Amygdala (tissue), 56 donors: ENCODE measurements at places on chromosomes 13 and 19.

DNA sequence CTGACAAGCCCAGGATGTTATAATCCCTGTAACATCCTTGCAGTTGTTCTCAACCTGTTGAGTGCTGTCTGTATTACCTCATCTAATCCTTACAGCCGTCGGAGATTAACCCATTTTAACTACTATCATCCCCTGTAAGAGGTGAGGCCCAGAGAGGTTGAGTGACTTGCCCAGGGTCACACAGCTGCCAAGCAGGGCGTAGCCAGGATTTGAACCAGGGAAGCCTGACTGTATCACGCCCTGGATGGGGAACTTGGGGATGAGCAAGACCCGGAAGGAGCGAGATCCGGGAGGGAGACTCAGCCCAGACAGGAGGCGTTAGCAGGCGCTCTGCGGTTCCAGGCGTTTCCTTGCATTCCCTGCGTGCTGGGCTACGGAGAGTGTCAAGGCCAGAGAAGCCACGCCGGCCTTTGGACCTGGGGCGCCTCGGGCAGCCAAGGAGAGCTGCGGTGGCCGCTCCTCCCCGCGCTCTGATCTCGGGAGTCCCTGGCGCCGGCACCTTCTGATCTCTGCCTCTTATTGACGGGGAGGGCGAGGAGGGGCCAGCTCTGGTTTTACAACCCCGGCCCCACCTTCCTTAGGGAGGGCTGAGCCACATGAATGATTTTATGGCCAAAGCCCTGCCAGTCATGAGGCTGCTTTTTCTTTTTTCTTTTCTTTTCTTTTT is 6.2 kb downstream of the SULT2B1 start:
- no peak for DNase-seq

GRCh38 chr13:75330770-75331169 is 151.2 kb downstream of the TBC1D4 start:
- DNase-seq: no peak

DNA sequence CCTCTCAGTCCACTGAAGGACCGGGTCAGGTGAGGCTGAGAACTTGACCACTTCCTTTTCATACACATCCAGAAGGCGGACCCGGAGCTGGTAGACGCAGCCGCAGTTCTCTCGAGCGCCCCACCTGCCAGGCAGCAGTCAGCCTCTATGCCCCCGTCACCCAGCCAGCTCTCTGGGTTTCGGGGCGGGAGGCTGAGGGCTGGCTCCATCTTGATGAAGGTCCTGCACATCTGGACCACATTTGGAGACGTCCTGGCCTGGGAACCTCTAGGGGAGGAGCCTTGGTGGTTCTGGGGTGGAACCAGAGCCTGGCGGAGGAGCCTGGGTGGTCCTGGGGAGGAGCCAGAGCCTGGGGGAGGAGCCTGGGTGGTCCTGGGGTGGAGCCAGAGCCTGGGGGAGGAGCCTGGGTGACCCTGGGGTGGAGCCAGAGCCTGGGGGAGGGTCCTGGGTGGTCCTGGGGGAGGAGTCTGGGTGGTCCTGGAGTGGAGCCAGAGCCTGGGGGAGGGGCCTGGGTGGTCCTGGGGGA is 14.3 kb downstream of the MRPS12 start:
- DNase-seq: no peak

- no peak for DNase-seq
These were observed 31.2 kb downstream of the SPRYD7 start for GRCh38 chr13:49904729-49905456.

- no peak for DNase-seq
These were observed 2.5 kb downstream of the KLK10 start for GRCh38 chr19:51016798-51017683.

GRCh38 chr19:15869109-15869555 is 28.7 kb downstream of the CYP4F2 start:
- peak; percentile 3 for DNase-seq

DNA sequence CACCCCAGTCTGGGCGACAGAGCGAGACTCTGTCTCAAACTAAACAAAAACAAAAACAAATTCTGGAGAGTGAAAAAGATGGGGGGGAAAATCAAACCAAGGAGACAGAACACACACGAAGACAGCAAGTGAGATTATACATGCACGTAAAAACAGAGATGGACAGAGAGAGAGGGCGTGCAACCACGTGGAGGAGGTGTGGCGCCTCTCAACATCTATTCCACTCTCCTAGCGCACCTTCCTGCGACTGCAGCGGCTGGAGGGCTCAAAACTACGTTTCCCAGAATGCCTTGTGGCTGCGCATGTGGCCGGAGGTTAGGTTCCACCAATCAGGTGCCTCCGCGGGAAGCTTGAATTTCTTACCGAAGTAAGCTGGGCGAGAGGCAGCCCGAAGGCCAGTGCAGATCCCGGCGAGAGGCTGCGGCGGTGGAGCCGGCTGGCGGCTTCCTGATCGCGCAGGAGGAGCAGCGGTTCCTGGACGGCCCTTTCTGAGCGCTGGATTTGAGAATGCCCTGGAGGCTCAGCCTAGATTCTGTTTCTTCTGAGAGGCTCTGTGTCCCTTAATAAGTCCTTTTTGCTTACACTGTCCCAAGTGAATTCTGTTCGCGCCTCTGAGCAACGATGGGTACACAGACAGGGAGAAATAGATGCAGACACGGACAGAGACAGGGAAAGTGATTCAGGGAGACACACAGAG is 13.1 kb upstream of the NANOS2 start:
- peak; percentile 81 for DNase-seq

- DNase-seq: no peak
These were observed 20.7 kb upstream of the ZNF507 start for GRCh38 chr19:32324631-32325285.

GRCh38 chr19:21328885-21329605 is at the start of gene ZNF708:
Gene ZNF708 (minus strand): TSS chr19:21329410. CDS start chr19:21329212, 198 bp downstream.
- DNase-seq: peak; percentile 92

DNA sequence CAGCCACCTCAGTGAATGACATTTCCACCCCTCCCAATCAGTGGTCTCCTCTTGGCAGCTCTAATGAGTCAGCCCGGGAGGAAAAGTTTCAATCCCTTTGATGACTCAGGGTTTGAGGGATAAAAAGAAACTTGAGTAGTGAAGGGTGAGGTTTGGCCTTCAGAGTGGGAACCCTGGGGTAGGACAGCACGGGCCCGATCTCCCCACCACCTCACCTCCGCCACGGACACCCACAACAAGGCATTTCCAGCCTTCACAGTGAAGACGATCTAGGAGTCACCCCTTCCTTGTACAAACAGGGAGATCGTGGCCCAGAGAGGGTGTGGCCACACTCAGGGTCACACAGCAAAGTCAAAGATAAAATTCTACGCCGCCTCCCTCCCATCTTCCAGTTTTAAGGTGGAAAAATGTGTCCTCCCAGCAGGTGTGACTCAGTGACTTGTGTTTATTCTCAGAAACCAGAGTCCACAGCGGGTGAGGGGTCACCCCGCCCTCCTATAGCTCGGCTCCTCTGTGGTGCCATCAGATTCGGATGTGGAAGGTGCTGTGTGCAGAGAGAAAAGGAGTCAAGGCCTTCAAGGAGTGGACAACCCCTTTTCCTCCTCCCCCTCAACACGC is 12.3 kb downstream of the CIB3 start:
- DNase-seq: no peak

- no peak for DNase-seq
These were observed 5.7 kb downstream of the DNAJB1 start for GRCh38 chr19:14512406-14512961.

DNA sequence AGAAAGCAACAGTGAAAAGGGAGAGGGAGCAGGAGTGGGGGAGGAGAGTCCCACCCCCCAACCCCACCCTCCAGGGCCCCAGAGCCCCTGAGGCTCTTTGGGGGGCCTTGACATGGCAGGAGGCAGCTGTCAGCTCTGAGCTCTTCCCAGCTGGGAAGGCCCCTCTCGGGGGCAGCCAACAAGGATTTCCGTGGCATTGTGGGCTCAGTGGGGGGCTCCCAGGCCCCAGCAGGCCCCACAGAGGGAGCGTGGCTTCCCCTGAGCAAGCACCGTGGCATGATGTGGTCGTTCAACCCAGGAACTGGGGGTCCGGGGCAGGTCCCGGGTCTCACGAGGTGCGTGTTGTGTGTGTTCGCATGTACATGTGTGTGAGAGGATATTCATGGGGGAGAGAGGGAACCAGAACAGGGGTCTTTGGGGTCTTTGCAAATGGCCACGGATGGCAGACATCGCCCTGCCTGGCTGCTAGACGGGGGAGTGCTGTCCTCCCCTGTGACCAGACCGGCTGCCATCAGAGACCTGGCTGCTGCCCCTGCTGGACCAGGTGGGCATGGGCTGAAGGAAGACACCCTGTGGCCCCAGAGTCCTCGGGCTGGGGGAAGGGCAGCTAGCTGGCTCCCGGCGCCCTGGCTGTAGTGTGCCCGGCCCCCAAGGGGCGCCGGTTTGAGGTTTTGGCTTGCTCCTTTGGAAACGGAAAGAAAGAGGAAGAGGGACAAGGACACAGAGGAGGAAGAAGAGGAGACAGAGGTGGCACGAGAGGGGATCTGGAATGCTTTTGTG is 3.7 kb upstream of the AKAP8L start:
- no peak for DNase-seq

DNA sequence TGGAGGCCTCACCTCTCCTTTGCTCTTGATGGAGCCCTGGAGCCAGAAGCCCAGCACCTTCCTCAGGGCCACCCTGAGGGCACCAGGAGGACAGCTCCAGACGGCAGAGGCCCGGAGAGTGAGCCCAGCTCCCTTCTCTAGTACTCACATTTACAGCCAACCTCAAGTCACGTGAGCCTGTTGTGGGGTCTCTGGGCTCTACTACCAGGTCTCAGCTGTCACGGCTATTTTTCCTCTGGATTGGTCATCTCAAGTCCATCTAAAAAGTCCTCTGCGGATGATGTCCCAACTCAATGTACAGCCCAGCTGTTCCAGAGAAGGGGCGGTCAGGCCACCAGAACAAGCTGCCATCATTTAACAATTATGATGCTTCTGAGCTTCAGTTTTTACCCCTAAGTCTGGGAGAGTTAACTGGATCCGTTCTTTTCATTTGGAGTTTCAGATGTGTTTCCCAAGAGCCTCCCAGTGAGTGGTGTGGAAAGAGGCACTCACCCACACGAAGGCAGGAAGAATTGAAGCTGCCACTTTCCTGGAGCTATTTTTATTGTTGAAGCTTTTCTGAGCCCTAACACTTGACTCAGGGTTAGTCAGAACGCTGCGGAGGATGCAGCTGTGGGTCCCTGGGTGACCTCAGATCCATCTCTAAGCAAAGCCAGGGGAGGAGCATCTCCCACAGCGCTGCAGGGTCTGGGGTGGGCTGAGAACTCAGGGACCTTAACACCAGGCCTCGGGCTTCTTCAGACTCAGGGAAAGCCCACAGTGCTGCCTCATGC is 143.5 kb upstream of the UBL3 start:
- DNase-seq: no peak

- no peak for DNase-seq
These were observed 9.9 kb upstream of the ZNF536 start for GRCh38 chr19:30362156-30362754.

DNA sequence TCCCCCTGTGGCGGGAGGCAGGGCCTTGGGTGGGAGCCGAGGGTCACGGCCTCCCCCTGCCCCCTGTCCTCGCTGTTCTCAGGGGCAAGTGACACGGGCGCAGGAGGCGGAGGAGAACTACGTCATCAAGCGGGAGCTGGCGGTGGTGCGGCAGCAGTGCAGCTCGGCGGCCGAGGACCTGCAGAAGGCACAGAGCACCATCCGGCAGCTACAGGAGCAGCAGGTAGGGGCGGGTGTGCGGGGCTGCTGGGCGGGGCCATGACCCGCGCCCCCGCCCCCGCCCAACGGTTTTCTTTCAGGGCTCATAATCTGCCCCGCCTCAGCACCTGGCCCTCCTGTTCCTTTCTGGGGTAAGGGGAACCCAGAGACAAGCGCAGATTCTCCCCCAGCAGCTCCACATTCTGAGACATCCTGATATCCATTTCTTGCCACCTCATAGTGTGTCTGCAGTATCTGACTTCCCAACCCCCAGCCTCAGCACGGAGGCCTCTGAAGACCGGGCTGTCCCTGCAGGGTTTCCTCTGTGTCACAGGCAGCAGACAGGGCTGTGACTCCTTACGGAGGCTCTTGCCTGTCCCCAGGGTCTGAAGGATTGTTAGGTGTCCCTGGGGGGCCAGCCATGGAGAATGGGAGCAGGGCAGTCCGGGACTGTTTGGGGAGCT is 15.9 kb downstream of the PRR36 start:
- no peak for DNase-seq

GRCh38 chr13:22883262-22883840 is 297.4 kb upstream of the SGCG start:
- DNase-seq: no peak

DNA sequence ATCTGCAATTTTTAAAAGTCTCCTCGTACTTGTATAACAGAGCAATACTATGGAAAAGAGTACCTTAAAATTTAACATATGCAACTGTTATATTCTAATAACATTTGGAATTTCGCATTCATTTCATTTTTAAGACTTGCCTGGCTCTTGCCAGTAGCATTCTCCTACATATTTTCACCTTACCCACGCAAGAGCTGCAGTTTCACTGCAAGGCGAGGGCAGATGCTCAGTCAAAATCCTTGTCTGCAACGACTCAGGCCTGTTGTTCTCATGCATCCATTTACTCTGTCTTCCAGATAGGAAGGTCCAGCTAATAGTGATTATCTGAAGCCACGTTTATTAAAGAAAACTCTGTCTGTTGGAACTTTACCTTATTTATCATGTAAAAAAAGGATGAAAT is 227.0 kb upstream of the RFC3 start:
- no peak for DNase-seq

- no peak for DNase-seq
These were observed 738.2 kb downstream of the GPC5 start for GRCh38 chr13:92136449-92137155.

DNA sequence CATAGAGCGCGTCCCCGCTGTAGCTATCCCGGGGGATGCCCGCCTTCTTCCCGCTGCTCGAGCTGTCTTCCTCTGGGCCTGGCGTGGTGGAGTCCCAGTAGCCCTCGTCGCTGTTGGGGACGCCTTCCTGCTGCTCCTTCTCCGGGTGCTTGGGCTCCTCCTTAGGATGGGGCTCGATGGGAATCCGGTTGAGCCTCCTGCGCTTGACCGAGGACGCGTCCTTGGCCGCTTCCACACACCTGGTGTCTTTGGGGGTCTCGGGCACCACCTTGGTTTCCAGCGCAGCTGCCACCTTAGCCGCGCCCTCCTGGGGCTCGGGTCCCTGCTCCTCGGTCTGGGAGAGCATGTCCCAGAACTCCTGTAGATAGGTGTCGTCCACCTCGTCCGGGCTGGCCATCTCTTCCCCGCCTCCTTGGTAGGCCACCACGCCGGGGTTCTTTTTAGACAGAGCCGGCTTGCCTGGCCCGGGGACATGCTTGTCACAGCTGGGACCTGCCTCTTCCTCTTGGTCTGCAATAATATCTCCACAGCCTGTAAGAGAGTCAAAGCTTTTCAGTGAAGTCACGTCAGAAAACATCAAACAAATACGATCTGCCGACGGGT is 2.0 kb downstream of the AMER2 start:
- peak; percentile 32 for DNase-seq

DNA sequence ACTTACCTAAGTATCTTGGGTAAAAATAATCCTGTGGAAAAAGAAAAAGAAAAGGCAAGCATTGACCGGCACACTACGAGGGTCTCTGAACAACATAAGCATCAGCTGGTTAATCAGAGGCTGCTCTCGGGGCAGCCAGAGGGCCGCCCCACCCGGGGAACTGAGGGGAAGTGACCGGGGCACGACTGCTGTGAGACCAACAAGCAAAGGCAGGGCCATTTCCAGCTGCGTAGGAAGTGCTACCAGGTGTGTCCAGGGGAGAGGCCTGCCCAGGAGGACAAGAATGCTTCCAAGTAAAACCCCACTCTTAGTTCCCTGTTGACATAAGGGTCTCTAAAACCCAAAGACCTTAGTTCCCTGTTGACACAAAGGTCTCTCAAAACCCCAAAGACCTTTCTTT is 15.9 kb downstream of the GAS6 start:
- DNase-seq: no peak

GRCh38 chr19:49861107-49861506 is 6.3 kb downstream of the PNKP start:
- DNase-seq: no peak

GRCh38 chr19:35522745-35523327 is 5.3 kb downstream of the SBSN start:
- DNase-seq: no peak
